ENCODE measurements at places on chromosomes 4 and X.

DNA sequence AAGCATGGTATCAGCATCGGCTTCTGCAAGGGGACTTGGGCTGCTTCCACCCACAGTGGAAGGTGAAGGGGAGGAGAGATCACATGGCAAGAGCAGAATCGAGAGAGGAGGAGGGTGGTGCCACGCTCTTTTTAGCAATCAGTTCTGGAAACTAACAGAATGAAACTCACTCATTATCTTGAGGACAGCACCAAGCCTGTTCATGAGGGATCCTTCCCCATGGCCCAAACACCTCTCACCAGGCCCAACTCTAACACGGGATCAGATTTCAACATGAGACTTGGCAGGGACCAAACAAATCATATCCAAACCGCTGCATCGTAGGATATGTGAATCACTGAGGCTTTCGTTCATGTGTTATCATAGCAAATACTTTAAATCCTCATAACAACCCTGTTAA lies 125.5 kb downstream of the GPC3 start:
- DNase-seq: no peak

GRCh38 chr4:80566203-80566872 lies 230.8 kb downstream of the CFAP299 start:
- DNase-seq: no peak

GRCh38 chrX:113802837-113803236 lies 781.0 kb upstream of the HTR2C start:
- no peak for DNase-seq

GRCh38 chr4:149999485-150000074 lies 78.7 kb upstream of the DCLK2 start:
- no peak for DNase-seq

GRCh38 chr4:26787461-26788340 lies 72.9 kb upstream of the STIM2 start:
- peak; percentile 6 for DNase-seq

- no peak for DNase-seq
These were observed 134.8 kb upstream of the PPARGC1A start for GRCh38 chr4:24024605-24025004.

DNA sequence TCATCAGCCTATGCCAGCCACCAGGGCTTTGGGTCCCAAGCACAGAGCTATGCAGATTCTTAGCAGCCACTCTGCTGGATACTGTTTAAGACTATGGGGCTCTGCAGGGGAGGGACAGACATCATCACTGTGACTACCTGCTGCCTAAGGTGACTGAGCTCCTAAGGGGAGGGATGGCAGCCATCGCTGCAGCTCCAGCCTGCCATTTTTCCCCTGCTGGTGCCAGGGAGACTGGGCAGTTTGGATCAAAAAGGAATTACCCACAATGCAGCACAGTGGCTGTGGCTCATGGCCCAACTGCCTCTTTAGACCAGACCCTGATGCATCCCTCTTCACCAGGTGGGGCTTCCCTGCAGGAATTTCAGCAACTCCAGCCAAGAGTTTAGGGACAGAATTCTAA lies 28.6 kb upstream of the INPP4B start:
- DNase-seq: no peak

DNA sequence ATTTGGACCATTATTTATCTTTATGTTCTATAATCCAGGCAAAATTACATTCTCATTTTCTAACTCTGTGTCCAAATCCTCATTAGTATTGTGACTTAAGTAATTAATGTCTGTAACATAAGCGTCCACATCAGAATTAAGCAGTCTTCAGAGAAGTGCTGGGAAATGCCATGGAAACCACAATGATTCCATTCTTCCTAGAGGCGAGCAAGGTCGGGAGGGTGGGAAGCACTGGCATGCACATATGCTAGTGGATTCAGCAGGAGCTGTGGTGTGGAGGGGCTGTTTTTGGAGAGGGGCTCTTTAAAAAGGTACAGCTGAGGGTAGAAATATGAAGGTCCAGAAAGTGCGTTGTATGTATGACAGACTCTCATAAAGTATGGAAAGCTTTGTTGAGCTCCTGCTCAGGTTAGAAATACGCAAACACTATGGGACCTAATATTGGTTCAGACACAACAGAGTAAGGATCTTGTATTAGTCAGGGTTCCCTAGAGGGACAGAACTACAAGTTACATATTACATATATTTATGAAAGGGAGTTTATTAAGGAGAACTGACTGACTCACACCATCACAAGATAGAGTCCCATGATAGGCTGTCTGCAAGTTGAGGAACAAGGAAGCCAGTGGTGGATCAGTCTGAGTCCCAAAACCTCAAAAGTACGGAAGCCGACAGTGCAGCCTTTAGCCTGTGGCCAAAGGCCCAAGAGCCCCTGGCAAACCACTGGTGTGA lies 61.5 kb downstream of the GLRA2 start:
- no peak for DNase-seq

- no peak for DNase-seq
These were observed 21.9 kb downstream of the BMP3 start for GRCh38 chr4:81052119-81053068.

- DNase-seq: no peak
These were observed 622.3 kb downstream of the SMARCA1 start for GRCh38 chrX:128901018-128901417.

DNA sequence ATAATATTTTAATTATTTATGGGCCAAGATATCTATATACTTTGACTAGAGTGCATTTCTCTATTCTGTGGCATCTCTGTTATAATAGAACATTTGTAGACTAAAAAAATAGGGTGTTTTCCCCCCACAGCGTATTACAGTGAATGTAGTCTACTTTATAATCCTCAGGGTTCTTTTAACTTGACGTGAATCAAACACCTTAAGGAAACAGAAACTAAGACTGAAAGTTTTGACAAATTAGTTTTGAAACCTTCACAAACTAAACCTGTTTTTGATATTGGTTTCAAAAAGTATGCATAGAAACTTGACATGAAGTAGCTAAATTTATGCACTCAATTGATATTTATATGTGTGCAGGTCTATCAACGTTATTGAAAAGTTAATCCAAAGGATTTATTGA lies 1963.1 kb upstream of the TENM3 start:
- no peak for DNase-seq

Data from epithelial cell of proximal tubule (primary cell).